HuH-7 (cell line): ENCODE measurements at places on chromosomes 1 and 21.

DNA sequence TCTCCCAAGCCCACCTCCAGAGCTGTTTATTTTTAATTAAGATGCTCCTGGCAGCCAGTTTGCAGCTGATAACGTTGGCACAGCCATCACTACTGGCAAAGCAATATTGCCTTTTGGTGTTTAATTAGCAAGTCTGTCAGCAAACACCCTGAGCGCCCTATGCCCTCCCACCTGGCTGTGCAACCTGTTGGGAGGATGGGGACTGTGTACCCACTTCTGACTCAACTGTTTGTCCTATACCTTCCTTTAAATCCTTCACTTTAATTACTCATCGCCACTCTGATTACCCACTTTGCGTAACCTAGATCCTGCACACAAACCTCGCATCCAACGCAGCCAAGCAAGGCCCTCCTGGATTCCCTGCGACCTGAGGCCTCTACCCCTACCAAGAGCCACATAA is 67.1 kb downstream of the BCAR3 start:
- DNase-seq = no peak

DNA sequence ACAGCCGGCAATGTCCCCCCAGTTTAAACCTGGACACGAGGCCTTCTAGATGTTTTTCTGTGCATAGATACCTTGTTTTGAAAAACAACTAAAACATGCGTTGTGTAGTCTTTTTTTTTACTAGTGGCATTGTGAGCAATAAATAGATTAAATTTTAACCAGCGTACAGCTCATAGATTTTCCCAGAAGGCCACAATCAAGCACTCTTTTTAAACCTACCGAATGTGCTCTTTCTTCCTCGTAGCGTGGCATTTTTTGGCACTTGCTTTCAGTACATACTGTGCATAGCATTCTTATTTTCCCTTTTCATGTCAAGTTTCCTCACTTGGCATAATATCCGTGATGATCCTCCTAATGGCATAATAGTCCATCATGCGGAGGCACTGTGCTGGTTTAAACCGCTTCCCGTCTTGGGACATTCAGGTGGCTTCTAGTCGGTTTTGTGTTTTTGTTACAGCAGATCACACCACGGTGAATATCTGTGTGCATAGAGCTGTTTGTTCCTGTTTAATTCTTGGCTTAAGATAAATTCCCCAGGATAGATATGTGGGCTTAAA is 95.3 kb downstream of the PDE9A start:
- DNase-seq = no peak

DNA sequence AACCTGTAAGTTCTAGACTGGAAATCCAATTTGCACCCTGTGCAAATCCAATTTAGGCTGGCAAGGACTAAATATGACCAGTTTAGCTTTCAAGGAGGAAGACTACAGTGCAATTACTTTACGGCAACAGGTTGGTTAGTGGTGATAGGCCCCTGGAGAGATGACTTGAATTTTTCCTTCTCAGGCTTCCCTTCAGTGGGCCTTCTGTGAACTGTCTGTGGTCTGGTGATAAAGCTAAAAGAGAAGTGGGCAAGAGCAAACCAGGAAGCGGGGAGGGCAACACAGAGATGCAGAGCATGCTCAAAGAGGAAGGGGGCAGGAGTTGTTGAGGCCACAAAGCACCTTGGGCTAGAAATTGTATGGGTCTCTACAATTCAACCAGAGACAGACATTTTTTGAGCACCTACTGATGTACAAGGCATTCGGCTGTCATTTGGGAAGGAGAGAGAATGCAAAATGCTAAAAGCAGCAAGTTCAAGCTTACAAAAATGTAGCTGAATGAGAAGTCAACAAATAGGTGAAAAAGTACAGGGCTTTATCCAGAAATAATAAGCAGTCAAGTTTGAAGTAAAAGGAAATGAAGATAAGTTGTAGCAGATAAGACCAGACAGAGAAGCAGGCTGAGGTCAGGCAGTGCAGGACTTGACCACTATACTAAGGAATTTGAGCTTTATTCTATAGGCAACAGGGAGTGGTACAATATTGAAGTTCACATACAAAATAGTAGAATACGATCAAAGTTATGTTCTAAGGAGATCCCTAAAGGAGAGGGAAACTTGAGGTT is 23.9 kb downstream of the INPP5B start:
- DNase-seq = no peak

DNA sequence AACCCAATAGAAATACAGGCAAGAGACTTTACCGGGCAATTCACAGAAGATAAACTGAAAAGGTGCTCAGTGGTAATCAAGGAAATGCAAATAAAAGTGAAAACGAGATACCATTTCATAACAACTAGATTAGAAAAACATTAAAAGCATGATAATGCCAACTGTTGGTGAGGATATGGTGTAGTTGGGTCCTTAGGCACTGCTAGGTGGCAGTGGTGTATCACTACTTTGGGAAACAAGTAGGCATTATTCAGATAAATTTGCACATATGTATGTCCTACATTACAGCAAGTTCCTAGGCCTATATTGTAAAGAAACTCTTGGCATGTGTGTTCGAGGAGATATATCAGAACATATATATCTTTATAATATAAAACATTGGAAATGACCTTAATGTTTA is 31.0 kb downstream of the AZIN2 start:
- DNase-seq = no peak

DNA sequence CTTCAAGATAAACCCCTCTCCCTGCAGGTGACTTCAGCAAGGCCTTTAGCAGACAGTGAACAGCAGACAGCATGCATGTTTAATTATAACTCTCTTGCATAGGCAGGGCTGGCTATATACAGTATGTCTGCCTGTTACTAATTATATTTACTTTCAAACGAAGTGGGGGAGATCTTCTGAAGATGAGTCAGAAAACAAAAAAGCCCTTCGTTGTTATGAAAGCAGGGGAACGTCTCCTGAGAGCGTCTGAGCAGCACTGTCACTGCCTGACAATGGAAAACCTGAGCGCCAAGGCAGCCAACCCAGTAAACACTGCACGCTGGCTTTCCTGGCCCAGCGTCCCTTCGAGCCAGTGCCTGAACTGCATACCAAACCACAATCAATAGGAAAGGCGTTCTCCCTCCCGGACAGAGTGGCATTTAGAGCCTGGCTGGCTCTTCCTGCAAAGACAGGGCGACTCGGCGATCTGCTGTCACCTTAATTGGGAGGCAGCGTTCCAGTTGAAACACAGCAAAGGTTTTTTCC is 54.1 kb downstream of the TOMM20 start:
- no peak for DNase-seq

- no peak for DNase-seq
These were observed 187.0 kb downstream of the TPR start for GRCh38 chr1:186188004-186188539.

DNA sequence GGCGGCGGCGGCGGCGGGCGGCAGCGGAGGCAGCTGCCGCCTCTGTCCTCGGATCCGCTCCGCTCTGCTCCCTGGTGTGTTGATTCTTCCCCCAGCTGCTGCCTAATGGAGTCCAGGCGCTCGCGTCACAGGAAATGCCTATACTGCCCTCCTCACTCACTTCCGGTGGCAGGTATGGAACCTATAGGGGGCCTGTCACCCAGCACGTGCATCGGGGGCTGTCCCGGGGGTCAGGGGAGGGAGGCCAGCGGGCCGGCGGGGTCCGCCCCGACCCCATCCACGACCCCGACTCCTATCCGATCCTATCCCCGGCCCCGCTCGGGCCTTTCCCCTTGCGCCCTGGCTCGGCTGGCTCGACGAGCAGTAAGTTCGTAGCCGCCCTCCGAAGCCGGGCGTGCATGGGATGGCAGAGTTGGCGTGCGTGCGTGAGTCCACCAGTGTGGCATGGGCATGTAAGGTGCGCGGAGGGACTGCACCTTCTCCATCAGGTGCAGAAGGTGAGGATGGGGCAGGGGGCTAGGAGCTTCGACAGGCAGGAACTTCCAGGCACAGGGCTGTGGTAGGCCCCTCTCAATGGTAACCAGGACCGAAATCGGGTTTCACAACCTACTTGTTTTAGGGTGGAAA is at the start of gene WDR26:
TSS of gene WDR26 (minus strand) at position 107 of the 627 bp plus-strand sequence.
- DNase-seq = peak; percentile 99

- DNase-seq = no peak
These were observed 284.5 kb upstream of the USP25 start for GRCh38 chr21:15445327-15445726.

- DNase-seq = no peak
These were observed 22.0 kb upstream of the PRELP start for GRCh38 chr1:203453616-203454015.

DNA sequence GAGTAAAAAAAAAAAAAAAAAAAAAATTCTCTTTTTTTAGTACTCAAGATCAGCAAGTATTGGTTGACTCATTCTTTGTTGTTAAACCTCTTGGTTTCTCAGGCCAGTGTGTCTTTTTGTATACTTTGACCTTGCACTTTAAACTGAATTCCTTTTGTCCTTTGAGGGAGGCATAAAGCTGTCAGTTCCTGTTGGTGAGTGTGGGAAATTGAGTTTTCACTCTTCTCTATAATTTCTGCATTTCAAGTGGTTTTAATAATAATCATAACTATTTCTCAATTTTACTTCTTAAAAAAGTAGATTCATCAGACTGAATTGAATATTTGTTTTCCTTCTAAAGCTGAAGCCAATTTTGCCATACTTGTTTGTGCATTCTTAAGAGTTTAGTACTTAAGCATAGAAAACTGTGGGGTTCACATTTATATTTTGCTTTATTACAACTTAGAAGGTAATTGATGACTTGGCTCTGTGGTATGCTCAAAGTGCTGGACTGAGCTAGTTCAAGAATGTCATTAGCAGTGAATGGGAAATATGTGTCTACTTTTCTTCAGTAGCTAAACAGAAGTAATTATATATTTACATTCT is 43.4 kb downstream of the ITSN1 start:
- DNase-seq = no peak

GRCh38 chr1:232831895-232832294 is 26.7 kb downstream of the MAP10 start:
- DNase-seq = no peak

GRCh38 chr21:38307771-38308531 is 51.2 kb downstream of the KCNJ15 start:
- DNase-seq = no peak
